ENCODE measurements at places on chromosomes 7 and 10. TPM values are rescaled to one million over a fixed set of nuclear protein-coding genes. Genes with fewer than 3 reads are reported as not detected.

DNA sequence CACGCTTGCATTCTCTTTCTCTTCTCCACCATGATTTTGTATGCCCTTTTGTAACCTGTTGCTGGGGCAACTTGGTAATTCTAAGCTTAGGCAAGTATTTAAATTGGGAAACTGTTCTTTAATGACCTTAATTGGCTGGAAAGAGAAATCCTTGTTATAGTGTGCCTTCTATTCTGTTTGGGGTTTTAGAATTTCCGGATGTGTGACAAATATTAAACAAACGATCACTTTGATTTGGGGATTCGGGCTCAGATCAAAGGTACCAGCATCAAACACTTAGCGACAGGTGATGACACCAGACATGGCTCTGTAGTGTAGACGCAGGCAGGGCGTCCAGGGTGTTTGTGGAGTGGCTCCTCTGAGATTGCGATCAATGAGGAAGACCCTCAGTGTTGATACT is 55.0 kb downstream of the RAB11FIP2 start:
- H3K4me1 ChIP-seq = no peaks in the 10 kb centered on the region
- DNase-seq = no peak

- no peaks in the 10 kb centered on the region for H3K36me3 ChIP-seq
- H3K27me3 ChIP-seq = peaks cover 41% of the 10 kb centered on the region
- no peak for DNase-seq
These were observed 592.5 kb downstream of the KCNMA1 start for GRCh38 chr10:77045085-77045484.

DNA sequence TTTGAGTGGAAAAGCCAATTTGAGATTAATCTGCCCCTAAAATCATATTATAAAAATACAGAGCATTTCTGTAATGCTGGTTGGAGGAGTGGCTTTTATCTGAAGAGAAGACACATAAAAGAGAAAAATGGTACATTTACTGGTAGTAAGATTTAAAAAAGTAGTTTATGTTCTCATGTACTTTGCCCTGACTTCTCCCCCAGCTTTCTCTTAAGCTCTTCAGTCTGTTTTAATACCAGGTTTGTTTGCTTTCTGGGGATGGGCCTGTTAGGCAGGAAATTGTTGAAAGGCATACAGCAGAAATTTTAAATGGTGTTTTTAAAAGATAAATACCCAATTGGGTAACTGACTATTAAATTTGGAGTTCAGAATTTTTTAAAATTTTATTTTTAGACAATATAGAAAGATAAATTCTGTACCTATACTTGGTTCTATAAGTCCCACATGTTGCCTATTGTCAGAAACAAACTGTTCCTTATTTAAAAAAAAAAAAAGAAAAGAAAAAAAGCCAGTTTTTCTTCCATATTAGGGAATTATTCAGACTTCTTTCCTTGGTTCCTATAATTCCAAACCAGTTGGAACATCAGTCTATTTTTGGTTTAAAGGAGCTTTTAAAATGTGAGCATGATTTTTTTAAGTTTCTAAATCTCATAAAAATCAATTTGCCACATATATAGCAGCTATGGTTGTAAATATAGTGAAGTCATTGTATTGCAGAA is 136.6 kb downstream of the ARID5B start:
- no peaks in the 10 kb centered on the region for H3K27me3 ChIP-seq
- peak overlapping the region; percentile 64 for H3K27ac ChIP-seq
- no peaks in the 10 kb centered on the region for H3K36me3 ChIP-seq
- peak overlapping the region; percentile 7 for H3K4me3 ChIP-seq
- H3K4me1 ChIP-seq = peaks cover 54% of the 10 kb centered on the region
- DNase-seq = peak; percentile 21

DNA sequence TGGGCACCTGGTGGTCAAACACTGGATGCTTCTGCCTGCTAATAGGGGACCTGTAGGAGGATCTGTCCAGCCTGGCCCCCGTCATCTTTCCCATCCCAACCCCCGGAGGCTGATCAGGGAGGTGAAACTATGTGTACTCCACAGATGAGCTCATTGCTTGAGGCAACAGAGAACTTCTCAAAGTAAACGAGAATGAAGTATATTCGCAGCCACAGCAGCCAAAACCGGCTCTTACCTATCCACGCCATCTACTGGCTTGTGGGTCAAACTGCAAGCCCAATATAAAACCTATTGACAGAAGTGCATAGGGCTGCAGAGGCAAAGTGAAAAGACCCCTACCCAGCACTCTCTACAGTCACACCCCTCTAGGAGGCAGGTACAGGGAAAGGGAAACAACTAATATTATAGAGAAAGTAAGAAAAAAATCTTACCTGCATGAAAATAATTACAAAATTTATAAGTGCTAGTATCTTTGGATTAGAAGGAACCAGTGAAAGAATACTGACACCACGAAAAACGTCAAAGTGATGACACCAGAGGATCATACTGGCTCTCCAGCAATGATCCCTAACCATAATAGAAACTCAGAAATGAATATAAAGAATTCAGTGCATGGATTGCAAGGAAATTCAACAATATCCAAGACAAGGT is 973.5 kb downstream of the ANKRD7 start:
- H3K27ac ChIP-seq = no peak overlapping the region
- H3K4me3 ChIP-seq = no peak overlapping the region
- DNase-seq = peak; percentile 41

DNA sequence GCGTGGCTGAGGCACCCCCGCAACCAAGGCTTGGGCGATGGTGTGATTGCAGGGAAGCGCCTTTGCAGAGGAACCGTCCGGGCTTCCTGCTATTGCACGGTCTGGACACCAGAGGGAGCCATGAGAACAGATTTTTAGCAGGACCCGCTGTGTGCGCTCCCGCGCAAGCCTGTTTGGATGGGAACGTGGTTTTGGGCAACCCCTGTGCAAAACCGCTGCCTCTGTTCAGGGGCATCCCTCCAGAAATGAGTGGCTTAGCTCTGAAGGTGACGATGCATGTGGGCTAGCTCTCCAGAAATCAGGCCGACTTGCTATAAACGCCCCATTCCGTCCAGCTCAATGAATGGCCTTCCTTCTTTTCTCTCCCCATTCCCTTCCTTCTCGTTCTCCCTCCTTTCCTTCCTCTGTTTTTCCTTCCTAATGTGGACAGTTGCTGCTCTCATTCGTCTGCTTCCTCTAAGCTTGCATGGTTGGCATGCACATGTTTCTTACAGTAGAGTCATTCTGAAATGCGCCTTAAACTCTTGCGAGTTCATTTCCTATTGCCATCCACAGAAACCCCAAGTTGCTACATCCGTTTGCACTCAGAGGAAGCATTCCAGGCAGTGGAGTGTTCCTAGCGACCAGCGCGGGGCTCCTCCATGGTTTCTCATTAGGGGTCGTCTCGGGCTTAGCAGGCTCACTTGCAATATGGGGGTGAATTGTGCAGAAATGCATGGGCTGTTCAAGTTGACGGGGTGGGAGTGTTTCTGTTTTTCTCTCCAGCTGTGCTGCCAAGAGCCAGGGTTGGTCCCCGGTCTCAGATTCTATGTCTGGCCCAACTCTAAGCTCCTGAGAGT is 302.5 kb upstream of the GALNT17 start:
- H3K36me3 ChIP-seq = no peaks in the 10 kb centered on the region
- no peaks in the 10 kb centered on the region for H3K27me3 ChIP-seq
- H3K4me3 ChIP-seq = no peak overlapping the region

DNA sequence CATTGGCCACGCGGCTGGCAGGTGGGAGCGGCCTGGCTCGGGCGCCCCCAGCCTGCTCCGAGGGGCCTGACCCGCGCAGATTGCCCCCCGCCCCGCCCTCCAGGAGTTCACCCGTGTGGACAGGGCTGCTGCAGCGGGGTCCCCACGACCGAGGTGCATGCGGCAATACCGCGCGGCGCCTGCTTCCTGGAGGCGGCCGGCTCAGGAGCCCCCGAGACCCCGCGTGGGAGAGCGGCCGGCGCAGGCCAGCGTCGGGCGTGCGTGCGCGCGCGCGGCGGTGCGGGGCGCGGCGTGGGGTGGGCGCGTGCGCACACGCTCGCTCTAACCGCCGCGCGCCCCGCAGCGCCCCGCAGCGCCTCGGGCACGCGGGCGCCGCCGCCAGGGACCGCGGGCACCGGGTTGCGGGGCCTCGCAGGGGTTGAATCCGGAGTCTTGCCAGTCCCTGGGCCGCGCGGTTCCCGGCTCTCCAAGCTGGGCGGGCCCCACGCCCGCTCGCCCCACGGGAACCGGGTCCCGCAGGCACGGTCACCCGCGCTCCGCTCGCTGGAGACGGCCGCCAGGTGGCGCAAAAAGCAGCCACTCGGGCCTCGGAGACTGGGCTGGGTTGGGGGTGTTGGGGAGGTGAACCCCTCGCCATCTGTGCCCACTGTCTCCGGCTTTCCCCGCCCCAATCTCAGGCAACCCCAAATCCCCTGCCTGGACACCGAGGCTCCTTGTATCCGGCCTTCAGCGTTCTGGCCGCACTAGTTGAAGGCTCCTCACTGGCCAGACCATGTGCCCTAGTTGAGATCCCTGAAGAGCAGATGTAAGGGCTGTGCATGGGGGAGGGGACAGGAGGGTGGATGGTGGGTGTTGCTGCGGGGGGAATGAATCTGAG is 1.3 kb upstream of the ACHE start:
- DNase-seq = peak; percentile 49
- H3K4me1 ChIP-seq = peaks cover 9% of the 10 kb centered on the region
- peak overlapping the region; percentile 71 for H3K4me3 ChIP-seq

- peak; percentile 97 for DNase-seq
- peak overlapping the region; percentile 94 for H3K4me3 ChIP-seq
- H3K27ac ChIP-seq = peak overlapping the region; percentile 94
- H3K36me3 ChIP-seq = peaks cover 54% of the 10 kb centered on the region
- H3K4me1 ChIP-seq = peaks cover 20% of the 10 kb centered on the region
These were observed 34.1 kb downstream of the NET1 start for GRCh38 chr10:5446390-5446926.

GRCh38 chr7:126211875-126212274 is 1040.9 kb downstream of the GRM8 start:
- H3K27ac ChIP-seq = no peak overlapping the region
- H3K4me1 ChIP-seq = no peaks in the 10 kb centered on the region
- DNase-seq = no peak
- no peak overlapping the region for H3K4me3 ChIP-seq

DNA sequence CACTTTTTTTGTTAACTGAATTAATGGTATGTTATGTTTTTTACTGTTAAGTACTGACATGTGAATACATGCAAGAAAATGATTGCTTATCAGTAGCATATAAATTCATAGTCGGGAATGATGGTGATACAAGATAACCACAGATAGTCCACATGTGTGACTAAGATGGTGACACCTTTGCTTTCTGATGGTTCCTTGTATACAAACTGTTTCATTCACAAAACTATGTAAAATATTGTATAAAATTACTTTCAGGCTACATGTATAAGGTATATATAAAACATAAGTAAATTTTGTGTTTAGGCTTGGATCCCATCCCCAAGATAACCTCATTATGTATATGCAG is 10.0 kb downstream of the CISD1 start:
- peaks cover 53% of the 10 kb centered on the region for H3K4me1 ChIP-seq
- H3K27me3 ChIP-seq = no peaks in the 10 kb centered on the region
- H3K4me3 ChIP-seq = no peak overlapping the region
- H3K27ac ChIP-seq = no peak overlapping the region
- no peak for DNase-seq
- peaks cover 4% of the 10 kb centered on the region for H3K36me3 ChIP-seq

GRCh38 chr7:21454906-21455305 is 27.0 kb downstream of the SP4 start:
- no peak overlapping the region for H3K27ac ChIP-seq
- H3K36me3 ChIP-seq = no peaks in the 10 kb centered on the region
- H3K27me3 ChIP-seq = no peaks in the 10 kb centered on the region
- H3K4me1 ChIP-seq = no peaks in the 10 kb centered on the region
- H3K4me3 ChIP-seq = no peak overlapping the region

- no peaks in the 10 kb centered on the region for H3K36me3 ChIP-seq
- H3K27me3 ChIP-seq = peaks cover 15% of the 10 kb centered on the region
- no peak overlapping the region for H3K27ac ChIP-seq
These were observed 17.0 kb downstream of the ITPRIP start for GRCh38 chr10:104321226-104321625.

GRCh38 chr10:13528123-13528874 is 515 bp downstream of the BEND7 start:
- peak; percentile 29 for DNase-seq
- peaks cover 15% of the 10 kb centered on the region for H3K36me3 ChIP-seq
- no peak overlapping the region for H3K27ac ChIP-seq
- peak overlapping the region; percentile 56 for H3K4me3 ChIP-seq
- peaks cover 16% of the 10 kb centered on the region for H3K27me3 ChIP-seq

- DNase-seq = no peak
- H3K36me3 ChIP-seq = no peaks in the 10 kb centered on the region
- H3K27me3 ChIP-seq = peaks cover 29% of the 10 kb centered on the region
- no peak overlapping the region for H3K4me3 ChIP-seq
- H3K4me1 ChIP-seq = no peaks in the 10 kb centered on the region
These were observed 54.0 kb downstream of the DOCK4 start for GRCh38 chr7:112152186-112152585.

DNA sequence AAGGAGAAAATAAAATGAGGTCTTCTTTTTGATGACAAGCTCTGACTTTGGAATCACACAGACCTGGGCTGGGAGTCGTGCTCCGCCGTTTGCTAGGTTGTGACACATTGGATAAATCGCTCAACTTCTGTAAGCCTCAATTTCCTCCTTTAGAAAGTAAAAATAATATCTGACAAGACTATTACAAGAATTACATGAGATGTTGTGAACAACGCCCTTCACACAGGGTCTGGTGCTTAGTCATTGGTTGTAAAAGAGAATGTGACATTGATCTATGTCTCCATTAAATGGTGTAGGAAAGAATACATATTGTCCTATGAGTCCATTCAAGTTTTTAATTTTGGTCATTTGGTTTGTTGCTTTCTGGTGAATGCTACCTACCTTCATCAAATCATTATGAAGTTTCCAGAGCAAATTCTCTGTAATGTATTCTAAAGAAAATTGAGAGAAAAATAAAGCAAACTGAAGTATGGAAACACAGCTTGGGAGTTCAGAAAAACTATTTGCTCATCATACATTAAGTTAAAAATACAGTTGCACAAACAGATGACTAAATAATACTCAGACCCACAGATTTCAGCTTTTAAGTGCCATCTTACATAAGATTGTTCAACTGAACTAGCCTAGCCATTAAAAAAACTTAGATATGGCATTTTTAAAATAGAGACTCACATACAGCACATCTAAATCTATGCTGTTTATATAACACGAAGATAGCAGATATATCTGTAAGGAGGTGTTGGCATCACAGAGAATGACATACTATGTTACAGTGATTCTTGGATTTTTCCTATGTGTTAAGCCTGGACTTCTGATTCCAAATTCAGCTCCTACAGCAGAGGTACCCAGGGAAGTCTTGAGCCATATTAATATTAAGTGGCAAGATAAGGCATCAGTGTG is 12.3 kb upstream of the ADRB1 start:
- H3K27ac ChIP-seq = no peak overlapping the region
- peaks cover 23% of the 10 kb centered on the region for H3K4me1 ChIP-seq
- no peak overlapping the region for H3K4me3 ChIP-seq
- no peak for DNase-seq
- H3K27me3 ChIP-seq = no peaks in the 10 kb centered on the region

GRCh38 chr7:155882596-155882995 is 70.3 kb upstream of the SHH start:
- no peaks in the 10 kb centered on the region for H3K27me3 ChIP-seq
- peaks cover 13% of the 10 kb centered on the region for H3K4me1 ChIP-seq
- H3K4me3 ChIP-seq = no peak overlapping the region
- DNase-seq = no peak
- H3K36me3 ChIP-seq = no peaks in the 10 kb centered on the region
- H3K27ac ChIP-seq = no peak overlapping the region

Gene HOXA11
- 0.54 TPM for total RNA-seq

Gene AKR1D1
- not detected for total RNA-seq

Gene ZNF365
- total RNA-seq = 4.0 TPM

Gene TUBB8
- total RNA-seq = 0.34 TPM

Gene EFCAB10
- total RNA-seq = not detected

Gene ELFN1
- 0.27 TPM for total RNA-seq

Data from Calu3 (cell line).